ENCODE measurements at places on chromosomes 13 and 19.
A peak's percentile ranks its signal among the peaks of the same experiment; 100 is the strongest.

DNA sequence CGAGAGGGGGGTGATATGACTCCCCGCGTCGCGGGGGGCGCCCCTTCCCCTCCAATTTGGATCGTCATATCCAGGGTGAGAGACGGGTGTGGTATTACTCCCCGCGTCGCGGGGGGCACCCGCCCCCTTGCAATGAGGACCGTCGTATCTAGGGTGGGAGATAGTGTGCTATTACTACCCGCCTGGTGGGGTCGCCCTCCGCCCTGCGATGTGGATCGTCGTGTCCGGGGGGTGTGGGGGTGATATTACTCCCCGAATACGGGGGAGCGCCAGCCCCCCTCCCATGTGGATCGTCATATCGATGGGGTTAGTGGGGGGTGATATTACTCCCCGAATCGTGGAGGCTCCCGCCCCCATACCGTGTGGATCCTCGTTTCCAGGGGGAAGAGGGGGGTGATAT, 29.2 kb upstream of the RGCC start:
- peak; percentile 45 for DNase-seq

- DNase-seq: no peak
Measured at GRCh38 chr13:41696163-41697003, 239.0 kb downstream of the RGCC start.

- DNase-seq: no peak
Measured at GRCh38 chr19:17602872-17603510, 47.5 kb downstream of the COLGALT1 start.

DNA sequence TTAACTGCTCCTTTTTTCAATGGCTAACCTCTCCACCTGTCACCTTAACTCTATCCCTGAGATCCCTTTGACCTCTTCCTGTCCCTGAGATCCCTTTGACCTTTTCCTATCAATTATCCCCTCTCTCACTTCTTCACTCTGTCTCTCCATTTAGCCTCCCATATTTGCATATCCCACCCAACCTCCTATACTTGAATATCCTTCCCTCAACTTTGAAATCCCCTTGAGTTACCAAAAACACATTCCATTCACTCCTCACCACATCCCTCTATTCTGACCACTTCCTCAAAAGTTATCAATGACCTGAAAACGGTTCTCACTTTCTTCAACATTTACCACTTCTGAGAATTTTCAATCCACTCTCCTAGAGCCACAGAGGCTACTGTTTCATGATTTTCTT, 3.0 kb downstream of the MYCBP2 start:
- no peak for DNase-seq

DNA sequence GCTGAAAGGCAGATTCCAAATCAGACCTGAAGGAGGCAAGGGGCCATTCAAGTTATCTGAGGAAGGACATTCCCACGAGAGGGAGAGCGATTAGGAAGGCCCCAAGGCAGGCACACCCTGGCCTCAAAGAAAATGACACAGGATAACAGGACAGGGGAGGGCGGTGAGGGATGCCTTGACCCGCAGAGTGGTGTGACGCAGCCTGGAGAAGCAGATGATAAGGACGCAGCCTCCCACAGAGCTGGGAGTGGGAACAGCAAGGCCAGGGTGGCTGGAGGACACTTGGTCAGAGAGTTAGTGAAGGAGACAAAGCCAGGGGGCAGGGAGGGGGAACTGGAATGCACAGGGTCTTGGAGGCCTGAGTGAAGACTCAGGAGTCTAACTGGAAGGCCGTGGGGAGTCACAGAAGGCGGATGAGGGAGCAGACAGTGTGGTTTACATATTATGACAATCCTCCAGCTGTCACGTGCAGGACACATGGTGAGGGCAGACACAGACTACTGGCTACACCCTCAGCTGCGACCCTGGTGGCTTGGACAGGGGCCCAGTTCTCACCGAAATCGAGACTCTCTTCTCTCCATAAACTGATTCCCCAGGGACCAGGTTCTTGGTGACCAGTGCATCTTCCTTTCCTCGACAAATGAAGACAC, 5.8 kb upstream of the DYRK1B start:
- no peak for DNase-seq

GRCh38 chr19:15371119-15371518, 8.5 kb downstream of the AKAP8 start:
- DNase-seq: no peak

DNA sequence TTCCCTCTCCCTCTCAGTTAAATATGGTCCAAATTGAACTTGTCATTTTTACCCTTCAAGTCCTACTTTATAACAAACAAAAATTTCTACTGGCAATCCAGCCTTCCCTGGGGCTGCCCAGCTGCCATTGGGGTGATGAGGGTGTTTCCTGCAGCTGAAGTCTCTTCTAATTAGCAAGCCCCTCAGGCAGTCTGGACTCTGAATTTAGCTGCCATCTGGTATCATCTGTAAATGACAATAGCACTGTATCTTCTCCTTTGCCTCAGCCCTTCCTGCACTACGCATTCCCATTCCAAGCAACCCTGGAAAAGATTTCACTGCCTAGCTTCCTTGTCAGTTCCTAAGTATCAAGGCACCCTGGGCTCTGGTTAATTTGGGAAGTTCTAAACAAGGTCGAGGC, 331.1 kb upstream of the KLF12 start:
- no peak for DNase-seq

DNA sequence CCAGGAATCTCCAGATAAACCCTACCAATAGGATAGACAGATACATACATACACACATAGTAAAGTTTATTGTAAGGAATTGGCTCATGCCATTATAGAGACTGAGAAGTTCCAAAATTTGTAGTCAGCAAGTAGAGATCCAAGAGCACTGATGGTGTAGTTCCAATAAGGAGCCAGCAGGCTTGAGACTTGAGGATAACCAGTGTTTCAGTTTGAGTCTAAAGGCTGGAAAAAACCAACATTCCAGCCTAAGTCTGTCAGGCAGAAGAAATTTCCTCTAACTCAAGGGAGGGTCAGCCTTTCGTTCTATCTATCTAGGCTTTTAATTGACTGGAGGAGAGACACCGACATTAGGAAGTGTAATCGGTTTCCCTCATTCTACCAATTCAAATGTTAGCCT, 110.2 kb upstream of the TSHZ3 start:
- DNase-seq: no peak

DNA sequence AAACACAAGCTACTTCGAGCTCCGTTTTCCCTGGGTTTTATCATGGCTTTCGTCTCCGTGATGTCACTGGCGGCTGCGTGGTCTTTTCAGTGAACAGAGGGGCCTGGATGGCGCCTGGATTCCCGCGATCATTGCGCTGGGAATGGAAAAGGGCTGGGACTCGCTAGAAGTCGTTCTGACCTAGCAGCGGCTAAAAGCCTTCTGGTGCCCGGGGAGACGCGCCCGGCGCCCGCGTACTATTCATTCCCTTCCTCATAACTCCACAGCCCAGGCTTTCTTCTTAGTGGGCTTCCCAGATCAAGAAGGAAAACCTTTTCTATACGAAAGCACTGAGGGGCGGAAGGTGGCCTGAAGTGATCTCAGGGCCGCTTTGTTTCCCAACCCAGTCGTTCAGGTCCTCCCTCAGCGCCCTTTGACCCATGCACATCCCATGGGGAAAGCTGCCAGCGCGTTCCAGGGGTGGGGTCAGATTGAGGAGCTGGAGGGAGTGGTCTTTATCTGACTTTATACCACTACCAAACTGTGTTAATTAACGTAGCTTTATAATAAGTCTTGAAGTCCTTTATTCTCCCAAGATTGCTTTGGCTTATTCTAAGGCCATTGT, 96.6 kb downstream of the ELF1 start:
- DNase-seq: no peak

DNA sequence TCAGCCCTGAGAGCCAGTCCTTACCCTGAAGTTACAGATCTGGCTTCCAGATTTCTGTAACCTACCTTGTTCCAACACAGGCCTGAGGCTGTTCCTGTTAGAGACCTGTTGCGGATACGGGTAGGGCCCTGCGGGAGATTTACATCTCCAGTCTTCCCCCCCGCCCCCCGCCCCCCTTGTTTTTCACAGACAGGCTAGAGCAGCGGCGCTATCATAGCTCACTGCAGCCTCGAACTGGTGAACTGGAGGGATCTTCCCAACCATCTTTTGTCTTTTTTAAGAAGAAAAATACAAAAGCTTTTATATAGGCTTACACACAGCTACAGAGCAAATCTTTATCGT, 10.6 kb upstream of the CEACAM21 start:
- DNase-seq: no peak

DNA sequence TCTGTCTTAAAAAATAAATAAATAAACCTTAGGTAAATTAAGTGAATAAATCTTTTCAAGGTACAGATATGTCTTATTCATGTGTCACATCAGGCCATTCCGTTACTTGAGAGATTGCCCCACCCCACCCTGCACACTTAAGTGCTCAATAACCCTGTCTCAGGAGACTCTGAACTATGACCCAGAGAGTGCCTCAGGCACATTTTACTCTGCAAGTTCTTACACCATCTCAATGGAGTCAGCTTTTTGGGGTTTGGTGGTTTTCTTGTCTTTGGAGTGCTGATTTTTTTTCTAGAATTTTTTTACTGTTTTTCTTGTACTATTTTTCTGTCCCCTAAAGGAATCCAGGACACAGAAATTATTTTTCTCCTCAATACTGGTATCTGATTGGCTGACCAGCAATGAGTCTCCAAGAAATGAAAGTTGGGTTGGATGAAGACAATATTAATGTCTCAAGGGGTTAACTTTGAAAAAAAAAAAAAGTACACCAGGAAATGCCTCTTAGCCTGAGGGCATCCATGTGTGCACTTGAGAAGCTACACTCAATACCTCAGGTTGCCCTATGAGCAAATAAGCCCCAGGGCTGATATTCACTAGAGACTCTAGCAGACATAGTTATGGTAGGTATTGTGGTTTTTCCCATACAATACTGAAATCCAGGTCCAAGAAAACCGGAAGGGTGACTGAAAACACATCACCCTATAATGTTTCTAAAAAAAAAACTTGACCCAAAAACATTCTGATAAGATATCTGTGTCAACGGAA, 114.6 kb upstream of the ZNF91 start:
- no peak for DNase-seq

- DNase-seq: no peak
Measured at GRCh38 chr19:51122112-51122981, 2.4 kb upstream of the SIGLEC9 start.

GRCh38 chr19:46782355-46783019, 5.9 kb downstream of the SLC1A5 start:
- DNase-seq: no peak

DNA sequence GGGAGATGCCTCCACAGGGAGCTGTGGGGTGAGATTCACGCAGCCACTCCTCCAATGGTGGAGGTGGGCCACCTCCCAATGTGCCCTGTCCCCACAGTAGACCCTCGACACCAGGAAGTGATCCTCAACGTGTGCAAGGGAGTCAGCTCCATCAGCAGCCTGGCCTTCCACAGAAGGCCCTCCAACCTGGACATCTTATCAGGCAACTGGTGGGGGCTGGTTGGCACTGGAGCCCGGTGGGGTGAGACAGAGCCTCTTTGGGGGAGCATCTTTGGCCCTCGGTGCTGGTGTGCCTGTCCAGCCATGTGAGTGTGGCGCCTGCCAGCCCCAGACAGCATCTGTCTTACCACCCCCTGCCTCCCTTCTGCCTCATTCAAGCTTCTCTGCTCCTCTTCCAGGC, 19.7 kb upstream of the RNF17 start:
- DNase-seq: no peak

- no peak for DNase-seq
Measured at GRCh38 chr19:15234431-15235130, 2.3 kb upstream of the EPHX3 start.

- DNase-seq: peak; percentile 79
Measured at GRCh38 chr19:54266133-54266532, 9.1 kb upstream of the LILRB5 start.

- no peak for DNase-seq
Measured at GRCh38 chr19:46927893-46928292, 67.1 kb downstream of the ARHGAP35 start.

DNA sequence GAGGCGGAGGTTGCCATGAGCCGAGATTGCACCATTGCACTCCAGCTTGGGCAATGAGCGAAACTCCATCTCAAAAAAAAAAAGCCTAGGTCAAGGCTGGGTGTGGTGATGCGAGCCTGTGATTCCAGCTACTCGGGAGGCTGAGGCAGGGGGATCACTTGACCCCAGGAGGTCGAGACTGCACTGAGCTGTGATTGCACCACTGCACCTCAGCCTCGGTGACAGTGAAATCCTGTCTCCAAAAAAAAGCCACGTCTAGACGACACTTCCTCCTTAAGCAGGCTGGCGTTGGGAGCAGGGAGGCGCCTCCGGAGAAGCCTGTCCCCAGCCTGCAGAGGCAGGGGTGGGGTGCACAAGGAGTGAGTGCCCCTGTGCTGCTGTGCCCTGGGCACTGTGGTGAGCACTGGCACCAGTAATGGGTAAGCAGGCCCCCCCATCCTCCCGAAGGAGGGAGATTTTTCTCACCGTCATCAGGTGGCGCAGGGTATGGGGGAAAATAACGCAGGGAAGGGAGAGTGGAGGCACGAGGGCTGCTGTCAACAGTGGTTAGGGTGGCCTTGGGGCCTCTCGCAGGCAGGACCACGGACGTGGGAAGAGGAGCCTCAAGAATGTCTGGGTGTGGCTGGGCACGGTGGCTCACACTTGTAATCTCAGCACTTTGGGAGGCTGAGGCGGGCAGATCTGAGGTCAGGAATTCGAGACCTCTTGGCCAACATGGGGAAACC, 706 bp downstream of the P2RY11 start:
- DNase-seq: peak; percentile 75

- DNase-seq: peak; percentile 64
Measured at GRCh38 chr19:5828661-5829566, 10.6 kb downstream of the FUT6 start.

DNA sequence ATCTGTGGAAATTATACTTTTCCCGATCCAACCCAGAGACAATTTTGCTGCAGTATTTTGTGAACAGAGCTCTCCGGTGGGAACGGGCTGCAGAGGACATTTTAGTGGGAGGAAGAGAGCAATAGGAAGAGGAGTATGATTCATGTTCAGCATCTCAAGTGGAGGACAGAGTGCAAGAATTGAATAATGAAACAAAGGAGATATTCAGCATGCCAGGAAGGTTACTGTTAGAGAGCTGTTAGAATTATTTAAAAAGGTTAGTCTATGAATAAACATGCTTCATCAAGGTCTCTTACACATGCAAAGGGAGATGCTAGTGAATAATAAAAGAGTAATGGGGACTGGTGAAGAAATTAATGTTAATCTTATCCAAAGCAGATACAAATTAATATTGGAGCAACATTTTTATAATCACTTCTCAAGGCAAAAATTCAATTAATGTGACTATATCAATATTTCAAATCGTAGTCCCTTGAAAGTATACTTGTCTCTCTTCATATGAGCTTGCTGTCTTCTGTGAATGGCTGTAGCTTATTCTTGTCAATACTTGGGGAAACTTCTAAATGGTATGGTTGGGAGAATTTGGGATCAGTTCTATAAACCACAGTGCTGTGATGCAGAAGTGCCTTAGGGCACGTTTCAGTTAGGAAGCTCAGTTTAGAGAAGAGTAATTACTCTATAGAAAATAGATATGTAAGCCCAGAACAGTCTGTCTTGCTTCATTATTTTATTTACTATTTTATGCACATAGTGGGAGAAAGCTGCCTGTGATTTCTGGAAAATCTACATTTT, 1165.8 kb downstream of the OLFM4 start:
- no peak for DNase-seq

GRCh38 chr13:99192480-99192879, 8.2 kb upstream of the UBAC2 start:
- DNase-seq: no peak

GRCh38 chr13:74210693-74211393, 76.6 kb upstream of the KLF12 start:
- DNase-seq: no peak
